ENCODE measurements at places on chromosomes 4 and X.
A peak's percentile ranks its signal among the peaks of the same experiment; 100 is the strongest.

DNA sequence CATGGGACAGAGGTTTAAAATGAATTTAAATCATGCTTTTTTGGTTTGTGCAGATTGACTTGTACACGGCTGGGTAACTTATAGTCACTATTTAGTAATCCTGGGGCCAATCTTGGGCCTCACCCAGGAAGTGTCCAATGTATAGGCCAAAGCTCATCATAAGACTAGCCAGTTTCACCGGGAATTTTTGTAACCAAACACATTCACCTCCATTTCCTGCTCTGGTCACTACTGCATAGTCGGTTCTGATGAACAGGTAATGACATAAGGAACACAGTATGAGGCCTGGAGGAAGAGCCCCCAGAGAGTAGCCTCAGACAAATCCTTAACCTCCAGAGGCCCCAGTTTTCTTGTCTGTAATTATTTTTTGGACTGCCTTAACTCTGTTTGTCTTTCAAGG, 81.9 kb downstream of the HPRT1 start:
- H3K27ac ChIP-seq = no peak overlapping the region
- H3K36me3 ChIP-seq = no peaks in the 10 kb centered on the region
- H3K27me3 ChIP-seq = no peaks in the 10 kb centered on the region
- no peak overlapping the region for H3K4me3 ChIP-seq
- no peak for DNase-seq
- H3K4me1 ChIP-seq = peaks cover 11% of the 10 kb centered on the region

DNA sequence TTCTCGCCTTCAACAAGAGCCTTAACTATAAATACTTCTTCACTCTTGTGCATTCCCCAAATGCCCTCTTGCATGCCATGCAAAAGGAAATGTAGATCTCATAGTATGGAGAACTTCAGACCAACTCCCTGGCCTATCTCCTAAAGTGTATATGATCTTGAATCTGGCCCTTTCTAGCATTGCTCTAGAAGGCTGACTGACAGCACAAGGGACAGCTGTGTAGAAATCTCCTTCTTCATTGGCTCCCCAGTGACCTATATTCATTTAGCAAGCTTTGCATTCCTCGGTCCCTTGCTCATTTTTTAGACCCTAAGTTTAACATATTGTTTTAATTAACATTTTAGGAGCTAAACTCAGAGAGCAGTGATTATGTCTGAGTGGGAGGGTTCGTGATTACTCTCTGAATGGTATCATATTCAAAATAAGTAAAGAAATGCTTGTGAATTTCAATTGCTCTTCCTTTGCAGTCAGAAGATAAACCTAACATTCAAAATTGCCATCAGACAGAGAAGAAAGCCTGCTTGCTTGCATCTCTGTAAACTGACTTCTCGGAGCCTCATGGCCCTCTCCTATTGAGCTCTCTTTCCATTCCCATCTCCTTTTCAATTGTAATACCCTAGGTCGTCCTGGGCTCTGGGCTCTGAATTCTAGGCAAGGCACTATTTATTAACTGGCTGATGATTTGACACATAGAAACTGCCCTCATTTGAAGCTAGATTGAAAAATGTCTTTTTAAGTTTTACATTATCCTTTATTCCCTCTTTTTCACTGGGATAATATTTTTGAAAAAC, 120.3 kb upstream of the PRKG2 start:
- H3K36me3 ChIP-seq = no peaks in the 10 kb centered on the region
- H3K4me3 ChIP-seq = no peak overlapping the region
- no peak overlapping the region for H3K27ac ChIP-seq
- no peaks in the 10 kb centered on the region for H3K27me3 ChIP-seq
- DNase-seq = no peak

GRCh38 chr4:47160095-47160494, 128.7 kb downstream of the GABRB1 start:
- no peak overlapping the region for H3K4me3 ChIP-seq
- no peaks in the 10 kb centered on the region for H3K4me1 ChIP-seq
- no peaks in the 10 kb centered on the region for H3K36me3 ChIP-seq
- no peaks in the 10 kb centered on the region for H3K27me3 ChIP-seq
- H3K27ac ChIP-seq = no peak overlapping the region

DNA sequence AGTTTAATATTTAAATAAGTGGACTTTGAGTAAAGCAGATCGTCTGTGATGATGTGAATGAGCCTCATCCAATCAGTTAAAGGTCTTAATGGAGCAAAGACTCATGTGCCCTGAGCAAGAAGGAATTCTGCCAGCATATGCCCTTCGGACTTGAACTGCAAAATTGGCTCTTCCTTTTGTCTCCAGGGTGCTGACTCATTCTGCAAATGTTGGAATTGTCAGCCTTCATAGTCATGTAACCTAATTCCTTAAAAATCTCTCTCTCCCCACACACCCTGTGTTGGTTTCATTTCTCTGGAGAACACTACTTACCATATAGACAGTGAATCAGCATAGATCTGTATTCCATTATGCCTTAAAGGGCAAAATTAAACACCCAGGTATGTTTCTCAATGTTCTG, 609.8 kb upstream of the GALNTL6 start:
- no peaks in the 10 kb centered on the region for H3K27me3 ChIP-seq
- H3K4me1 ChIP-seq = no peaks in the 10 kb centered on the region
- no peak overlapping the region for H3K4me3 ChIP-seq

DNA sequence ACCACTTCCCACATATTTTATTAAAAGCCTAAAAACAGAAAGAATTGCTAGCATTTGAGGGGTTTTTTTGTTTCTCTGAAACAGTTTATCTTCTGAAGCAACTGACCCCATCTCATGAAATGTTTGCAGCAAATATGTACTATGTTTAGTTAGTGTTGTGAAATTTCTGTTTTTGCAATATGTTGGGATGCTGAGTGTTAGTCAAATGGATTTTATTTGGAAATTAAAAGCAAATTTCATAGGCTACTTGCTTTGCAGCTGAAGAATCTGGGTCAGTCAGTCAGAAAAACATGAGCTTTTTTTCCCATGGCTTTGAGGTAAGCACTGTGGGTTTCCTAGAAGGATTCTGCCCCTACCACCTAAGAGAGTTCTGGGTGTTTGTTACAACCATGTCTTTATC, 184.9 kb upstream of the DKK2 start:
- H3K27ac ChIP-seq = no peak overlapping the region
- no peaks in the 10 kb centered on the region for H3K4me1 ChIP-seq
- H3K4me3 ChIP-seq = no peak overlapping the region
- no peaks in the 10 kb centered on the region for H3K27me3 ChIP-seq
- DNase-seq = no peak

DNA sequence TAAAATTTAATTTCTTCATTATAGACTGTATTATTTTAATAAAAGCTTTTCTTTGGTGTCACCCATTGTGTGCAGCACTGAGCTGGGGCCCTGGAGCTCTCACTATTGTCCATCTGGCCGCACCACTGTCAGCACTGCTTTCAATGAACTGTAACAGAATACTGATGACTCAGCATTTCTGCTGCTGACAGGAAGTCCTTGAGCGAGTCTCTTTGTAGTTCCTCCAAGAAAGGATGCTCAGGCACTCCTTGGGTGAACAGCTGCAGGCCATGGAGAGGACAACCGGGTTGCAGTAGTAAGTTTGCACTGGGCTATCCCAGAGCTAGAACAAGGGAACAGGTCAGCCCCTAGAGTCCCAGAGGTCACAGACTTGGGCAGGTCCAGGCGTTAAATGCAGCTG, 81.6 kb downstream of the SORBS2 start:
- H3K27me3 ChIP-seq = peaks cover 25% of the 10 kb centered on the region
- no peaks in the 10 kb centered on the region for H3K4me1 ChIP-seq
- no peak for DNase-seq
- no peak overlapping the region for H3K27ac ChIP-seq
- no peaks in the 10 kb centered on the region for H3K36me3 ChIP-seq

DNA sequence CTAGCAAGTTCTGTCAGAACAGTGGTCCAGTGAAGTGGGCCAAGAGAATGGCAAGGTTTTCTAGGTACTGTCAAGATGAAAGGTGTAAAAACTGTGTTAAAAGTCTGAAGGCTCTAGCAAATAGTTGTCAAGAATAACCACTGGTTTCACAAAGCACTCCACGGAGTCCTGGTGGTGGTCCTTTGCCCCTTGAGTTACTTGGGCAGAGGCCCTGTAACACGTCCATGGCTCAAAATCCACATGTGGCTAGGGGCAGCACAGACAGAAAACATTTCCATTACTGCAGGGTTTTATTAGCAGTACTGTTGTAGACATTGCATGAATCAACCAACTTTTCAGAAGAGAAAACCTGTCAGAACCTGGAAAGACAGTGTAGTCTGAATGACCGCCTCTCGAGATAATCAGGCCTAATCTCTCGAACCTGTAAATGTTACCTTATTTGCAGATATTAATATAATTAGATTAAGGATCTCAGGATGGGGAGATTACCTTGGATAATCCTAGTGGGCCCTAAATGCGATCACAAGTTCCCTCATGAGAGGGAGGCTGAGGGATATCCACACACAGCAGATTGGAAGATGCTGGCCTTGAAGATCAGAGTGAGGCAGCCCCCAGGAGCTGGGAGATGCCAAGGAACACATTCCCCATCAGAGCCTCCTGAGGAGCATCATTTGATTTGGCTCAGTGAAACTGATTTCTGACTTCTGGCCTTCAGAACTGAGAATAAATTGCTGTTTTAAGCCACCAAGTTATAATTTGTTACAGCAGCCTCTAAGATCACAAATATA, 34.7 kb downstream of the ERVMER34-1 start:
- no peak overlapping the region for H3K4me3 ChIP-seq
- no peak overlapping the region for H3K27ac ChIP-seq
- no peak for DNase-seq
- peaks cover 43% of the 10 kb centered on the region for H3K36me3 ChIP-seq
- H3K27me3 ChIP-seq = no peaks in the 10 kb centered on the region
- peaks cover 47% of the 10 kb centered on the region for H3K4me1 ChIP-seq

DNA sequence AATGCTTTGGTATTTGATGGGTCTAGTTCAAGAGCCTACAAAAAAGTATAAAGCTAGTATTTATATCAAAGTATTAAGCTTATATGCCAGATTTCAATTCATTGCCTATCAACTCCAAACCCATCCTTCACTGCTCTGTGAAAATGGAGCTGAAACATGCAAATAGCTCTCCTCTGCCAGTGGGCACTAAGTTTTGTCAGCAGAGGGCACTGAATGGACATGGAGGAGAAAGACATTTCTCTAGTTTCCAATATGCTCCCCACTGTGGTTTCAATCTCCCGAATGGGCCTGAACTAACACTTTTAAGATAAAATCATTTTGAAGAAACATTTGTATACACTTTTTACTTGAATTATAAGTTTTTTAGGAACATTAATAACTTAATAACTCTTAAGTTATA, 12.4 kb downstream of the PPID start:
- H3K27ac ChIP-seq = no peak overlapping the region
- peaks cover 7% of the 10 kb centered on the region for H3K36me3 ChIP-seq
- no peak for DNase-seq

DNA sequence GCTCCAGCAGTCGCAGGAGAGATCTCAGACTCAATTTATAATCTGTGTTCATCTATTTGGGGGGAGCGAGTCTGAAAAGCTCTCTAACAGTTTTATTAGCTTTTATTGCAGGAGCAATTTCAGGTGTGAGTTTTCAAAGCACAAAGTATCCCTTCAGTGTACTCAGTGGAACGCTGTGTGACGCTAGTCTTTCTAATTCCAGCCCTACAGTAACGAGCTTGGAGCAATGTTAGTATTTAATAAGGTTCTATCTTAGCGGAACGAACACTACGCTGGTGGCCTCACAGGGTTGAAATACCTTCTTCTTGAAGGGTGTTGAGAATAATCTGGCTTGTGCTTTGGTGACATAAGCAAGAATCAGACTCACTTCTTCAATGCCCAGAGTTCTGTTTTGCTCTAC, 8.4 kb downstream of the HS3ST1 start:
- no peak overlapping the region for H3K27ac ChIP-seq
- H3K4me1 ChIP-seq = no peaks in the 10 kb centered on the region
- no peak for DNase-seq
- no peaks in the 10 kb centered on the region for H3K27me3 ChIP-seq
- H3K4me3 ChIP-seq = no peak overlapping the region

GRCh38 chr4:1208970-1209704, 36.8 kb upstream of the SPON2 start:
- no peaks in the 10 kb centered on the region for H3K27me3 ChIP-seq
- no peak for DNase-seq
- H3K36me3 ChIP-seq = no peaks in the 10 kb centered on the region
- peaks cover 16% of the 10 kb centered on the region for H3K4me1 ChIP-seq

GRCh38 chrX:123906557-123907316, 46.9 kb downstream of the XIAP start:
- H3K4me3 ChIP-seq = no peak overlapping the region
- no peak overlapping the region for H3K27ac ChIP-seq
- DNase-seq = no peak

DNA sequence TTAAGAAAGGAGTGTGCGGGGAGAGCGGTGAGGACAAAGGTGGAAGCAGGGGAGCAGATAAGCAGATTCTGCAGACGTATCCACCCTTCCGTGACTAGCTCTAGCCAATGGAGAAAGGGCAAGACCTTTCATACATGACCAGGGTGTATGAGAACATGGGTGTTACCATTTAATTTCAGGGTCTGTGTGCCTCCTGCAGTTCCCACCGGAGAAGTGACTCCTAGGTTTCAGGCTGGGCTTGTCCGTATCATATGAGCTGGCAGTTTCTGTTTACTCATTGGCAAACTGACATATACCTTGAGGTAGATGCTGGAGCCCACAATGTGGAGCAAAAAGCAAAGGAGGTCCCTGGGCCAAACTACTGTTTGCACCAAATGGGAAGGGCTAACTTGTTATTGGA, 6.8 kb downstream of the RBM47 start:
- H3K27ac ChIP-seq = peak overlapping the region; percentile 14
- DNase-seq = no peak
- no peaks in the 10 kb centered on the region for H3K4me1 ChIP-seq
- H3K4me3 ChIP-seq = no peak overlapping the region

GRCh38 chr4:90349636-90350035, 222.4 kb downstream of the CCSER1 start:
- no peaks in the 10 kb centered on the region for H3K36me3 ChIP-seq
- H3K27ac ChIP-seq = no peak overlapping the region
- no peaks in the 10 kb centered on the region for H3K27me3 ChIP-seq
- DNase-seq = no peak

DNA sequence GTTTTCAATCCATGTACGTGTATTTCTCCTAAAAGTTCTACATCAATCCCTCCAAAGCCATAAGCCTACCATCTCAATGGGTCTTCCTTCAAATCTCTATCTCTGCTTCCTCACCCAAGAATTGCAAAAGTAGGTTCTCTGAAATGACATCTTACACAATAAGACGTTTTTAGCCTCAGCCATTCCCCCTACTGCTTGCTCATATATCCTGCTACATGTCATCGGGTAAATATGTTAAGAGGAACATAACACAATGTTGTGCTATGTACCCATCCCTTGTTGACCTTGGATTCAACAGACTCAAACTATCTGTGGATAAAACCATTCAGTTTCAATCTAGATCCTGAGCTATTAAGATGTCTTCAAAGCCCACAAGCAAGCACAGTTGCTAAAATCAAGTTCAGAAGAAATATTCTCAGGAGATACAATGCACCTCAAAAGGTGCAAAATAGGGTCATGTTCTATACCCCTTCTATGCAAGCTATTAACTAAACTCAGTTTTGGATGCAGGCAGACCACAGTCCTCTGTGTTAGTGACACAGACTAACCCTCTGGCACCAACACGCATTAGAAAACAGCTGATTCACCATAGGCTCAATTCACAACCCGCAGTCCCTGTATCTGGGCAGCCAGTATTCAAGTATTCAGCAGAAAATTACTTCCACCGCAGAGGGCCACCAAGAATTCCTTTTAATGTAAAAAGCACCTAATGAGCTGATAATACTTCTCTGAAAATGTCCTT, 56.8 kb downstream of the CD99L2 start:
- no peaks in the 10 kb centered on the region for H3K27me3 ChIP-seq
- H3K4me3 ChIP-seq = no peak overlapping the region
- H3K4me1 ChIP-seq = peaks cover 4% of the 10 kb centered on the region
- no peak for DNase-seq
- no peaks in the 10 kb centered on the region for H3K36me3 ChIP-seq
